Spleen (tissue), 13 donors: ENCODE measurements at places on chromosomes 6 and 20.
A peak's percentile ranks its signal among the peaks of the same experiment; 100 is the strongest.

DNA sequence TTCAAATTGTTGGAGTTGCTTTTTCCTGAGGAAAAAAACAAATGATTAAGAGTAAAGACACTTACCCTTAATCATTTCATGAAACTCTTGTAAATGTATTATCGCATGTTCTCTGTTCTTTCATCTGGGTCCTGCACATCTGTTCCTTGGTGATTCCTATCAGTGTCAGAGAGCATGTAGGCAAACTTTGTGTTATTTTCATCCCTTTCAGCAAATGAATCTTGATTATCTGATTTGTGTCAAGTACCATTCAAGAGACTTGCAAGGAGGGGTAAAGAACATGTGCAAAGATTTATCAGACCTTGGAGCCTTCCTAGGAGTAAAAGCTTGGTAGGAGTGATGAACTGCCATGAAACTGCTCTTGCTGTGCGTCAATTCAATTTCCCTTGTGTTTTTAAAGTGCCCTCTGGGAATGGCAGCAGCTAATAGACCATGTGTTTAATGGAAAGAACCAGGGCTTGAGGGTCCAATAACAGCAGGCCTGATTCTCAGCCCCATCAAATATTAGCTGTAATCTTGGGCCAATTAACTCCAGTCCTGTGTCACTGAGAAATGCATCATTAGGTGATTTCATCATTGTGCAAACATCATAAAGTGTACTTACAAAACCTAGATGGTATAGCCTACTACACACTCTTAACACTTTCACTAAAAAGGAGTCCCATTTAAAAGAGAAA is 118.9 kb upstream of the CEP85L start:
- DNase-seq, result no peak

GRCh38 chr20:24960861-24961260 is 11.8 kb downstream of the CST7 start:
- no peak for DNase-seq

DNA sequence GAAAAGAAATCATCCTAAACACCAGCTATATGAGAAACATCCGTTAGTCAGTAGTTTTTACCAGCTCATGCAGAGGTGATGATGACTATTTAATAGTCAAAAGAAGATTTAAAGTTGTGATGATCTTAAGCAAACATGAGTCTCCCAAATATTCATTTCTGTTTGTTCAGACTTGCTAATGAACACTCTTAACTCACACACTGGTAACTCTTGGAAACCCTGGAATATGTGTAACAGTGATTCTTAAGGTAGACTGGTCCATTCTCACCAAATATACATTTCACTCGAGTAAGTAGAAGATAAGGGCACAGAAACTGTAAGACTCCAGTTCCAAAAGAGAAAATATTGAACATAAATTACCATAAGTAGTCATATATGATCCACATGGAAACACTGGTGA is 29.1 kb downstream of the RSPO3 start:
- DNase-seq, result no peak

DNA sequence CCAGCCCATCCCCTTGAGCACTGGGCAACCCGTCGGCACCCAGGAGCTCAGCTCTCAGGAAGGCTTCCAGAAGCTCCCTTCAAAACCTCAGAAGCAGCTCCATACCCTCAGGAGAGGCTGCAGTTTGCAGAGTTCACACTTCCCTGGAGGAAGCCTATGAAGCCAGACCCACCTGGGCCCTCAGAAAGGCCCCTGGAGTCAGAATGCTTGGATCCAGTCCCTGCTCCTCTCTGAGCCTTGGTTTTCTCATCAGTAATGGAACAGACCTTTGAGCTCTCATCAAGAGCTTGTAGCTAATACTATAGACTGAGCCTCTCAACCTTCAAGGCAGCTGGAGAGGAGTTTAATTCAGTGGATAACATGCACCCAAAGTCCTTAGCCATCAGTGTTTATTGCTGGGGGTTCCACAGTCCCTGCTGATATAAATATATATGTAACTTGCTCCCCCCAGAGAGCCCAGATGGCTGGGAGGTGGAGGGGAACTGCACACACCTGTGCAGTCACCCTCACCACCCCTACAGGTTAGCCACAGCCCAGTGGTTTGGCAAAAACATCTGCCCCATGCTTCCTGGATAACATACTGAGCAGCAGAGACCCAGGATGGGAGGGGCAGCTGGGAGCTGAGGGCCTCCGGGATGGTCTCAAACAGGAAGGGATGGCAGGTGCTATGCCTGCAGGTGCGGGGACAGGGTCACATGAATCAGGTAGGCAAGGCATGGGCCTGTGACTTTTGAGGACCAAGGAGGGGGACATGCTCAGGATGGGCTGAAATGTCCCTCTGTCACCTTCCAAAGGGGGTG is 120.1 kb downstream of the SNX5 start:
- DNase-seq, result no peak

DNA sequence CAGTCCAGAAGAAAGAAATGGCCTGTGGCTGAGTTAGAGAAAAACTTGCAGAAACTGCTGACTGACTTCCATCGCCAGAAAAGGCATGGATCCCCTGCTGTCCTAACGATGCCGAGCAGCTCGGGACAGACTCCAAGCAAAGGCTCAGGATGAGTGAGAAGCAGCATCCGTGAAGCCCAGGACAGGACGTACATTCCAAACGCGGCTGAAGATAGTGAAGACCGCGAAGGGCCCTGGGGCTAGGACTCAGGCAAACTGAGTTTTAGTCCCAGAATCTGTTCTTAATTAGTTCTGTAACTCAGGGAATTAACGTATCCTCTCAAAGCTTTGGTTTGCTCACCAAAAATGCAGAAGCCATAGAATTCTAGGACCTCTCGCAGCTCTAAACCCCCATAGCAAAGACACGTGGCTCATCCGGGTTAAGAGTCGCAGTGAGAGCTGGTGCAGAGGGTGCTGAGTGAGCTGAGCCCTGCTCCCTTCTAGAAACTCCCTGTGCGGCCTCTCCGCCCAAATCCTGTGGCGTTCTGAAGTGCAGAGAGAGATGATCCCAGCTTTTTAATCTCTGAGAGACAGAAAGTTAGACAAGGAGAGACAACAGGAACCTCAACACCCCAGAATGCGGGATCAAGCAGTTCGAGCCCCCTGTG is 132.9 kb upstream of the THBS2 start:
- no peak for DNase-seq

DNA sequence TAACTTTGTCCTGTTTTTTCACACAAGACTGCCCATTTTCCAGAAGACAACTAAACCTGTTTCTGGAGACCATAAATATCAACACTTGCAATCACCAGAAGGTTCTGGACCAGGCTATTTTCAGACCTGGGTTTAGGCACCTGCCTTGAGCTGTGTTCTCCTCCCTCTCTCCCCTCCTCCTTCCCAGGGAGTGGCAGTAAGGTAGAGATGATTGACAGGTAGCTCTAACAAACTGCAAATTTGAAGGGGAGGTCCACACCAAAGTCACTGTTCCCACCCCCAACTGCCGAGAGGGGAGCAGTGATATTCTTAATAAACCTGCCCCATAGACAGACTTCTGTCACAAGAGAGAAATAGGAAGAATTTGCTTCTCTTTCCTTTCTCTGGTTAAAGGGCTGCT is 91.2 kb upstream of the BACH2 start:
- no peak for DNase-seq

DNA sequence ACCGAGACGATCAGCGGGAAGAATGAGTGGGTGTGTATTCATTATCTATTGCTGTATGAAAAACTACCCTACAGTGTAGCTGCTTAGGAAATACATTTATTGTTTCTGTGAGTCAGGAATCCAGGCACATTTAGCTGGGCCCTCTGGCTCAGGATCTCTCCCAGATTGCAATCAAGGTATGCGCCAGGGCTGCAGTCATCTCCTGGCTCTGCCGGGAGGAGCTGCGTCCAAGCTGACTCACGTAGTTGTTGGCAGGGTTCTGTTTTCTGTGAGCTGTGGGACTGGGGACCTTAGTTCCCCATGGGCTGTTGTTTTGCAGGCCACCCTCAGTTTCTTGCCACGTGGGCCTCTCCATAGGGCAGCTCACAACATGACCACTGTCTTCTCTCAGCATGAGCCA is 68.2 kb upstream of the FUCA2 start:
- no peak for DNase-seq

DNA sequence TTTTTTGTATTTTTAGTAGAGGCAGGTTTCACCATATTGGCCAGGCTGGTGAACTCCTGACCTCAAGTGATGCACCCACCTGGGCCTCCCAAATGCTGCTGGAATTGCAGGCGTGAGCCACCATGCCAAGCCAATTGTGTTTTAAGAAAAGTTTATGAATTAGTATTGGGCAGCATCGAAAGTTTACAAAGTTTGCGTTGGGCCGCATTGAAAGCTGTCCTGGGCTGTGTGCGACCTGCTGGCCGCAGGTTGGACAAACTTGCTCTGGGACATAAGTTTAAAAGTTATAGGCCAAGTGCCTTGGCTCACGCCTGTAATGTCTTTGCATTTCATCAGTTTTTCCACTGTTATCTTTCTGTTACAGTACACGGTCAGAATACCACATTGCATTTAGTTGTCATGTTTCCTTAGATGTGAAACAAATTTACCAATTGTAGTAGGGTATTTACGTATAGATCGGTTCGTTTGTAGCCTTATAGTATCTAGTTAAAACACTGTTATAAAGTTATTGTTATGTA is 39.5 kb downstream of the ASXL1 start:
- DNase-seq, result no peak

- DNase-seq, result peak; percentile 51
Measured at GRCh38 chr20:63015662-63016361, 9.0 kb upstream of the BHLHE23 start.

GRCh38 chr6:14597090-14597489 is 479.5 kb downstream of the CD83 start:
- DNase-seq, result no peak

- no peak for DNase-seq
Measured at GRCh38 chr6:4879741-4880275, 103.6 kb downstream of the CDYL start.

DNA sequence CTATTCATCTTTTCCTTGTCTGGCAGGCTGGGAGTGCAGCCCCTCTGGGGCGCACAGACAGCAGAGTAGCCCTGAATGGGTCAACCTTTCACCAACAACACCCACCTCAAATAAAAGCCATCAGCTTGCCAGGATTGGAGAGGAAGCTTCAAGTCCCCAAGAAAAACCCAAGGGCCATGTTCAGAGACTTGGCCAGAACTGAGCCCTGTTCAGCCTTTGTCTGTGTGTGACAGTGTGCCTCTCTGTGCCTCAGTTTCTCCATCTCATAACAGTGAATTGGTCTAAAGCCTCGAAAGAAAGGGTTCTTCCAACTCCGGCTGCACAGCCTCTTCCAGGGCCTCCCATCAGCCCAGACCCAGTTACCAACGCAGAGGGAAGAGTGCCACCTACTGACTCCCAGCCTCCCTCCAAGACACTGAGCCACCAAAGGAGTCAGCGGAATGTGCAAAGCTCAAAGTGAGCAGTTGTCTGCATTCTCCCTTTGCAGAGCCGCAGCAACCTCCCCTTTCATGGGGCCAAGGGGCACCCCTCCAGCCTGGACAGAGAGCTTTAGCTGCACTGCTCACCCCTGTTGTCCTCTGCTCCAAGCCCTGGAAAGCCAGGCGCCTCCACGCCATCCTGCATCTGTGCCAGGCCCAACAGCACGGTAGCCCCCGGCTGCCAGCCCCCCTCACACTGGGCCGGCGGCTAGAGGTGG is 82.7 kb upstream of the TOP1 start:
- DNase-seq, result peak; percentile 80

GRCh38 chr6:95877480-95877879 is 138.3 kb upstream of the FUT9 start:
- no peak for DNase-seq
